Ureter (tissue), 1 donor: ENCODE measurements at places on chromosomes 3 and 15. TPM values are rescaled to one million over a fixed set of nuclear protein-coding genes. Genes with fewer than 3 reads are reported as not detected.
A peak's percentile ranks its signal among the peaks of the same experiment; 100 is the strongest.

Gene C2CD4A
- total RNA-seq: 0.49 TPM

Gene ARHGEF26
- 19.0 TPM for total RNA-seq

Gene SLC28A2
- not detected for total RNA-seq

Gene EPHA6
- total RNA-seq: 13.2 TPM

Gene USP19
- total RNA-seq: 69.3 TPM

Gene HRG
- not detected for total RNA-seq

Gene BRK1
- total RNA-seq: 158 TPM

Gene BLM
- 3.7 TPM for total RNA-seq

DNA sequence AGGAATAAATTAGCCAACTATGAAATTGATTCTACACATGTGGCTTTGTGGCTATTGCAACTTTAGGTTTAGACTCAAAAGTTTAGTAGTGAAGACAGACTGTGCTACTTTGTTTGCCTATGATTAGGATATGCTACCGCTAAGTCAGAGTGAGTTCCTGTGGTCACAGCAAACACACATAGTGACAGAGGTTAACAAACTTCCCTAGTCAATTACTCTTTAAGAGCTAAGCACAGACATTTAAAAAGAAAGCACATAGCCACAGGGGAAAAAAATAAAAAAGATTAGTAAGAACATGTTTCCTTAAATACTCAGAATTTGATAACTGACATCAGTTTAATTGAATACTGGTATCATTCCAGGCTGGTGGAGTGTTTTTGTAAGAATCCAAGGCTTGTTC, 207.1 kb downstream of the GBE1 start:
- no peak for DNase-seq

DNA sequence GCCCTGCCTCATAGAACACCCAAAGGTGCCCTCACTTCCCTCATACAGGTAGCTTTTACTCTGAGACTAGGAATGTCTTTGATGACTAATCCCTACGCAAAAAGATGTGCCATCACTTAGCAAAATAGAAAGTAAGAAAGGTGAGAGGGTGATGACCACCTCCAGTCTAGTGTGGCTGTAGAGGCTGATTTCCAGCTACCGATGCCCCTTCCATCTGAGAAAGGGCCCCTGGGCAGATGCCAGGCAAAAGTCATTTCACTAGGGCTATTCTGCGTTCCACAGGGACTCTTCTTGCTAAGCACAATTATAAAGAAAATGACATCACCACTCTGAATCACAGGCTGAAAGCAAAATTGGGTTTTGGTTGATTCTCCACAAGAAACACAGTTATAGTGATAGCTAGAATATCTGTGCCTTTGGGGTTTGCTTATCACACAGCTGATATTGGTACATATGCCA, 77.4 kb downstream of the RBPMS2 start:
- no peak for DNase-seq

DNA sequence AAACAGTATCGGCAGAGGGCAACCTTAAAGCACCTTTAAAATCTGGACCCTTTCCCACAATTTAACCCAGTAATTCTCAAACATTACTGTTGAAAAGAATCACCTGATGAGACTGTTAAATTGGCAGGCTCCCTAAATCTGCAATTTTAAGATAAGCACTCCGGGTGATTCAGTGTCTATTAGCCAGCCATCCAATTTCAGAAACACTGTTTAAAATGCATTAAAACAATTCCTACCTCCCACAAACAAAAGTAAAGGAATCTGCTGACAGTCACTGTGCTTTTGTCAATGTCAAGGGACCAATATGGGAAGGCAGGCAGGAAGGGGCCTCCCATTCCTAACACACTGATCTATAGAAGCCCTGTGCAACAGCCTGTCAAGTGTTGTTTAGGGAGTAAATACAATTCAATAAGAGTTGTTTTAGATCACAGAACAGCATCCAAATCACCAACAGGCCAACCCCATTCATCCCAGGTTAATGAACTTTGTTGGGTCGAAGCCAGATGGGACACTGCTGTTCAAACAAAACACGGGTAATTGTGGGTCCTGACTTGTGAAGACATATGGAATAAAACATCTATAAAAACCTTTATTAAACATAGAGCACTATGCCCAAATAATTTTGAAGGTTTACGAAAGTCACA, 21.4 kb downstream of the SIAH2 start:
- no peak for DNase-seq

DNA sequence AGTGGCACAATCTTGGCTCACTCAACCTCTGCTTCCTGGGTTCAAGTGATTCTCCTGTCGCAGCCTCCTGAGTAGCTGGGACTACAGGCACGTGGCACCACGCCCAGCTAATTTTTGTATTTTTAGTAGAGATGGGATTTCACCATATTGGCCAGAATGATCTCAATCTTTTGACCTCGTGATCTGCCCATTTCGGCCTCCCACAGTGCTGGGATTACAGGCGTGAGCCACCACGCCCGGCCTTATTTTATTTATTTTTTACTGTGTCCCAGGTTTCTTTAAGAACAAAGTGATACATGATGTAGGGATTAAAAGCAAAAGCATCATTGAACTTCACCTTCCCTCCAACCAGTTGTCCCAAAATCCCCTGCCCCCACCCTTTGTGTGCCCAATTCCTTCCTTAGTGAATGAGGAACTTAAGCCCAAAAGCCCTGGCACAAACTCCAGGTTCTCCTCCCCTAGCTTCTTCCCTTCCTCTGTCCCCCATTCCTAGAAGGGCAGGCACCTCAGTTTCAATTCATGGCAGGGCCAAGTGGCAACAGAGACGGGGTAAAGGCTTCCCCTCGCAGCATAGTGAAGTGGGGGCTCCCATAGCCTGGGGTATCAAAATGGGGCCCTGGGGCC, 23.7 kb upstream of the RPN1 start:
- no peak for DNase-seq

GRCh38 chr3:122324871-122325323, at the start of gene CSTA:
Gene CSTA (plus strand): TSS chr3:122325248. CDS start chr3:122325293, 45 bp downstream.
- no peak for DNase-seq

- DNase-seq: no peak
Measured at GRCh38 chr3:55899887-55900286, 412.8 kb upstream of the WNT5A start.

DNA sequence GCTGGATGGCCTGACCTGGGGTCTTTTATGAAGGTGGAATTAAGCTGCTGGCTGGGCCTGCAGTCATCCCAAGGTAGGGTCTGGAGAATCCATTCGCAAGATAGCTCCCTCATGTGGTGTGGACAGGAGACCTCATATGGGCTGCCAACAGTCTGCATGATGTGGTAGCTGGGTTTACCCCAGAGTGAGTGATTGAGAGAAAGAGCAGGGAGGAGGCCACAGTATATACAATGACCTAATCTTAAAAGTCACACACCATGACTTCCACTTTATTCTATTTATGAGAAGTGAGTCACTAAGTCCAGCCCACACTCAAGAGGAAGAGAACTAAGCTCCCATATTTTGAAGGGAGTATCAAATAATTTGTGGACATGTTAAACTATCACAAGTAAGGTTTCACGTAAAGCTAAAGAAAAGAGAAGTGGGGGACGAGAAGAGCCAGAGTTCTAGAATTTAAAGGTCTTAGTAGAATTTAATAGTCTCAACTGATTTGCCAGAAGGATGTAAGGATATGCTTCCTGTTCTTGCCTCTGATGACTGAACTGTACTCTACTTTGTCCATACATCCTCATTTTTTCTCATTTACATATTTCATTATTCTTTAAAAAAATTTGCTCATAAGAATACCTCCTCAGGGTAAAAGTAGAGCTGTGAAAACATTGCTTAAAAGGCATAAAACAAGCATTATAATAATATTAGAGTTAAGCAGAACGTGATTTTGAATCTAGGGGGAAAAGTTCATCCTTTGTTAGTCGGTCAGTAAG, 184.4 kb downstream of the PEX5L start:
- DNase-seq: no peak

DNA sequence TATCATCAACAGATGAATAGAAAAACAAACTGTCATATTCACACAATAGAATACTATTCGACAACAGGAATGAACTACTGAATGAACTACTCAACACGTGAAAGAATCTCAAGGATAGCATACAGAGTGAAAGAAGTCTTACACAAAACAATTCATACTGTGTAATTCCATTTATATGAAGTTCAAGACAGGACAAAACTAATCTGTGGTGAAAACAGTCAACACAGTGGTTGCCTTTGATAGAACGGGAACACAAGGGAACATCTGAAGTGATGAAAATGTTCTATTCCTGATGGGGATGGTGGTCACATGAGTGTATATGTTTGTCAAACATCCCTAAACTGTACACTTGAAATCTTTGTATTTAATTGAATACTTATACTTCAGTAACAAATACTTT, 2.6 kb upstream of the SUSD5 start:
- no peak for DNase-seq

GRCh38 chr3:186352369-186352768, 9.7 kb downstream of the DGKG start:
- no peak for DNase-seq

DNA sequence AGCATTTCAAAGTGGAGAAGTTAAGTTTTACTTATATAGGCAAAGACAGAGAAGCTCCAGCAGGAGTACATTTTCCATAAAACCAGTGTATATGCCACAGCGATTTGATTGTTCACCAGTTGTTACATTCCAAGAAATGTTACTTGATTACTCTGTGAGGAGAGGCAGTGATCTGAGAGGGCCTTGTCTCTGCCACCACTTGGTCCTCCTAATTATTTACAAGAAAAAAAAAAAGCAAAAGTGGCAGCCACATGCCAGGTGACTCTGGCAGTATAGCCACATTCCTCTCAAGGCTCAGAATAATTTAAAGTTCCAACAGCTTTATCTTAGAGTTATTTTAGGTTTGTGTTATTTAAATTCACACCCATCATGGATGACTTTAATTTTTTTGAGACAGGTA, 1077.8 kb downstream of the ZPLD1 start:
- no peak for DNase-seq

DNA sequence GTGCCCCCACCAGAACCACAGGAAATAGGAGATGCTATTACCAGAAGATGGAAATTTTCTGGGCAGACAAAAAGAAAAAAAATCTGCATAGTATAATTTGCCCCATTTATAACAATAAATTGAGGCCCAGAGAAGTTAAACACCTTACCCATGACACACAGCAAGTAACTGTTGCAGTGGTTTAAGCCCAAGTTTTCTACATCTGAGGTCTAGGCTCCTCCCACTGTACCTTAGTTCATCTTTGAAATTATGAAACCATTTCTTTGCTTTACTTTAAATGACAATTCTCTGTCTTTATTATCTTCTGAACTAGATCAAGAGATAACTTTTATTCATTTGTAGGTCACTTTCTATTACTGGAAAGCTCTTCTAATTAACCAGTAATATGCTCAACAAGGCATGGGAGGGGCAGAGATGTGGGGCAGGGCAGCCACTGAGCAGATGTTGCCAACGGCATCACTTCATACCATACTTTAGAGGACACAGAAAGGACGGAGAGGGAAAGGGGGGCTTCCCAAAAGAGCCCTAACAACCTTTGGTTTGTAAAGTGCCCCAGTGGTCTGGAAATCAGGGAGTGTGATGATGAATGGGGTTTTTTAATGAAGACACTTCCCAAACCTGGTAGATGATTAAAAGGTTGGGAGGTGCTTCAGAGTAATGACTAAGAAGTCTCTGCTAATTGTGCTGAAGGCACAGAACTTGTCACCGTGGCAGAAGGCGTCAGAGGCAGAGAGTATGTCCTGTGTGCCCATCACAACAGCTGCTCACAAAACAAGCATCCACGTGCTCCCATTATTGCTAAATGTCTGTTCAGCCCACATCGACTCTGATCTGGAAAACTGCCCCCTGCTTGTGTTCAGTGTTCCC, 342.5 kb downstream of the SHQ1 start:
- no peak for DNase-seq

DNA sequence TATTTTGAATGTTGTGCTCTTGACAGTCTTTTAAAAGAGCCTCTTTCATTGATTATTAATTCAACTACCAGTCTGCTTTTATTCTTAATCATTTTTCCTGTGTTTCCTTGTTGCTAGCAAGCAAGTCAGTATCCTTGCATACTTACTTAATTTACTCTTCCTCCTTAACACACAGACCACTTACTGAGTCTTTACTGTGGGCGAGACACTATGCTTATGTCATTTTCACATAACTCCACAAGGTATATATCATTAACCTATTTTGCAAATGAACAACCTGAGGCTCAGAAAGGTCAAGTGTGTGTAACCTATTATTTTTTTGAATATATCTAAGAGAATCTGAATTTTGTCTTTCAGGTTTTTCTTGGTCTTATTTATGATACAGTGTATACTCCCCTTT, 130.9 kb downstream of the WDR76 start:
- no peak for DNase-seq

- DNase-seq: no peak
Measured at GRCh38 chr15:50095938-50096821, 22.9 kb downstream of the ATP8B4 start.

GRCh38 chr3:64578062-64578770, 109.6 kb downstream of the ADAMTS9 start:
- no peak for DNase-seq

GRCh38 chr3:23888617-23889228, 28.1 kb downstream of the NKIRAS1 start:
- DNase-seq: no peak

GRCh38 chr3:128194843-128195242, 41.6 kb downstream of the EEFSEC start:
- no peak for DNase-seq

- no peak for DNase-seq
Measured at GRCh38 chr3:100184948-100185570, 70.8 kb upstream of the FILIP1L start.

DNA sequence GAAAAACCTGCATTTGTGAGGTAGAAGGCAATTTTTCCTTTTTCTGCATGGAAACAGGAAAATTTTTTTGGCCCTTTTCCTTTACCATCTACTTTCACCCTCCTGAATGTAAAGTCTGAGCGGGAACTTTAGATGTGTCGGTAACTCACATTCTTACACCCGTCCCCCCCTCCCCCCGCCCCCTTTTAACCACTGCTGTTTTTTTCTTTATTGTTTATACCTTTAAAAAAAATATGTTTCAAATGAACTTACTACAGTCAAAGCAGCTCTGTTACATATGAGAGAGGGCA, 487 bp upstream of the HES1 start:
- no peak for DNase-seq

- DNase-seq: no peak
Measured at GRCh38 chr15:91258415-91258759, 158.3 kb downstream of the SV2B start.

DNA sequence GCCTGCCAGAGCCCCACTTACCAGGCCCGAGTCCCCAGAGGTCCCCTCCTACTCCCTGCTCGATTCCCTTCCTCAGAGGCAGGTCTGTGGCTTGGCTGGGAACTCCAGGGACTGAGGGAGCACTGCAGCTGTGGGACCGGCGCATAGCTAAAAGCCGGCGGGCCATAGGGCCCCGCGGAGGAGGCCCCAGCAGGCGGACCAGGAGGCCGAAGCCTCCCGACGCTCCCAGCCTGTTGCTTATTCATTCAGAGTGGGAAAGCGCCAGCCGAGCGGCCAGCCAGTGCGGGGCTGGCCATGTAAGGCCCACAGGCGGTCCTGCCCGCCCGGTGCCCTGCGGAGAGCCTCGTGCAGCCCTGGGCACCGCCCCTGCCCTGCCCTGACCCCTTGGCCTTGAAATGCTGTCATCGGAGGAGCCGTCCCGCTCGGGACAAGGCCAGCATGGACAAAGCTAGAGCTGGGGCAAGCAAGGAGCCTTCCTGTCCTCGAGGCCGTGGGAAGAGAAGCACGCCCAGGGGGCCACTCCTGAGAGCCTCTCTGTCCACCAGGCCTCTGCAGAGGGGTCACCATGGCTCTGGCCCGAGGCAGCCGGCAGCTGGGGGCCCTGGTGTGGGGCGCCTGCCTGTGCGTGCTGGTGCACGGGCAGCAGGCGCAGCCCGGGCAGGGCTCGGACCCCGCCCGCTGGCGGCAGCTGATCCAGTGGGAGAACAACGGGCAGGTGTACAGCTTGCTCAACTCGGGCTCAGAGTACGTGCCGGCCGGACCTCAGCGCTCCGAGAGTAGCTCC, at the start of gene LOXL1:
Gene LOXL1 (plus strand): TSS at position 244 of the 784 bp plus-strand sequence. CDS start 322 bp downstream, at position 566.
- DNase-seq: peak; percentile 74

GRCh38 chr15:95503107-95503506, 827.4 kb upstream of the NR2F2 start:
- DNase-seq: no peak
